ENCODE measurements at places on chromosomes 1 and 21.

GRCh38 chr21:39363607-39364555, 15.0 kb upstream of the HMGN1 start:
- DNase-seq, result no peak

DNA sequence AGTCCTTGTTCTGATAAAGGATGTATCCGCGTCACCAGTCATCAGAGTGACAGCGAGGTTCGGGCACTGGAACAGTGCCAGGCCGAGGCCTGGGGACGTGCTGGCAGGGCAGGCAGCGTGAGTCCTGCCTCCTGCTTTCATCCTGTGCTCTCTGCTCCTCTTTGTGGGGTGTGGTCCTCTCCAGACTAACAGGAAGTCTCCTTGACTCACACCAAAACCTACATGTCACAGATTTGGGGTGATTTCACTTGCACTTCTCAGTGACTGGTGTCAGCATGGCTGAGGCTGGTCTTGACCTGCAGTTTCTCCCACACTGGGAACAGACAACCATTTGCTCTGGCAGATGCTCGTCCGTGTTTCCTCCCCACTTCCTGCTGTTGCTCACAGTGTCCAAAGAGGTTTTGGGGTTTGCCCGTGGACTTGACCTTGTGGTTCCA, 8.8 kb upstream of the NLRP3 start:
- DNase-seq, result peak; percentile 52

GRCh38 chr1:193211539-193211938, 25.1 kb upstream of the B3GALT2 start:
- no peak for DNase-seq

GRCh38 chr1:58921342-58921741, 137.5 kb upstream of the JUN start:
- DNase-seq, result no peak

DNA sequence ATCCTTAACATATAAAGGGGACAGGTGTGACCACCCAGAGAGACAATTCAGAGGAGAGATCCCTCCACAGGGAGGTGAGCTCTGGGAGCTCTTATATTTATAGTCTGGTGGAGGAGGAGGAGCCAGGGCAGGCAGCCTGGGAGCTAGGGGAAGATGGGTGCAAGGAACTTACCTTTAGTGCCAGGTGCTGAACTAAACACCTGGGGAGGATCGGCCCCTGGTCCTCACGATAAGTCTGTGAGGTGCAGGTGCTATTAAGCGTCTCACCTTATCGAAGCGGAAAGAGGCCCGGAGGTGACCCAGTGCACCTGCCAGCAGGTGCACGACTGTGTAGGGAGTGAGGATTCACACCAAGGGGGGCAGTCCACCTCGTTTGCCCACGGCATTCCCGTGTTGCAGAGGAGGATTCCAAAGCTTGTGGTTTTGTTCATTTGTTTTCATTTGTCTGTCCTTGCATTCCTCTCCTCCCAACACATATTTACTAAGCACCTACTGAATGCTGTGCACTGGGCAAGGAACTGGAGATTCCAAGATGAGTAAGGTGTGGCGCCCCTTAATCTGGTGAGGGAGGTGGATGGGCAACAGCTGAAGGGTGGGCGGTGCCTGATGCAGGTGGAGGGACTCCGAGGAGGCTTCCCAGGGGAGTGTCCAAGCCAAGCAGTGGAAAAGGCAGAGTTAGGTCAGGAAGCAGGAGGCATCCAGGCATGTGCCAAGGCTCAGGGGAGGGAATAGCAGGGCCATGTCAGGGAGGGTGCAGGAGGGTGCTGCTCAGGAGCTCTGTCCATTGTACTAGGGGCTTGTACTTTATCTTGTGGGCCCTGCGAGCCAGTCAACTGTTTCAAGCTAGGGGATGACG, 11.5 kb downstream of the ARHGEF10L start:
- DNase-seq, result no peak

GRCh38 chr1:14733048-14733778, 134.7 kb downstream of the KAZN start:
- no peak for DNase-seq

DNA sequence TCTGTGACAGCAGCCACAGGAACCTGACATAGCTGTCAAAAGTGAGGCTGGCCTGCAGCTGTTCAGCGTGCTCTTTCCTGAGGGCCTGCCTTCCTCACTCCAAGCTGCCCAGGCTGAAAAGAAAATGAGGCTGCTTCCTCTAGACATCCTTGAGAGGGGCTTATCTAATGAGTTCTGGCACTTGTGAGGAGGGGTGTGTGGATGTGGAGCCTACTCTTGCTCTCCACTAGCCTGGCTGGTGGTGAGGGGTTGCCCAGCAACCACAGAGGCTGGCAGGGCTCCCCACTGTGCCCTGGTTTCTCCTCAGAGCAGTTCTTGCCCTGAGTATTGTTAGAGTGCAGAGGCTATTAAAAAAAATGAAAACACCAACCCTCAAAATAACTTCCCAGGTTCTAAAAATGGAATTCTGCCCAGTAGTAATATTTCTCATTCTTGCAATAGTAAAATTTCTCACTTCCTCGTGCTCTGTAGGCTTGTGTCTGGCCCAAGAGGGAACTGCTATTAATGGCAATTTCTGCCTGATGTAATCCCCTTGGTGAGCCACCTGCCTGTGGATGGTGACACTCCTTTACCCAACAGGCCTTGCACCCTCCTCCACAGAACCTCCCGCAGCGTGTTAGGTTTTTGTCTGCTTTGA, 52.6 kb upstream of the EPS8L3 start:
- DNase-seq, result no peak

DNA sequence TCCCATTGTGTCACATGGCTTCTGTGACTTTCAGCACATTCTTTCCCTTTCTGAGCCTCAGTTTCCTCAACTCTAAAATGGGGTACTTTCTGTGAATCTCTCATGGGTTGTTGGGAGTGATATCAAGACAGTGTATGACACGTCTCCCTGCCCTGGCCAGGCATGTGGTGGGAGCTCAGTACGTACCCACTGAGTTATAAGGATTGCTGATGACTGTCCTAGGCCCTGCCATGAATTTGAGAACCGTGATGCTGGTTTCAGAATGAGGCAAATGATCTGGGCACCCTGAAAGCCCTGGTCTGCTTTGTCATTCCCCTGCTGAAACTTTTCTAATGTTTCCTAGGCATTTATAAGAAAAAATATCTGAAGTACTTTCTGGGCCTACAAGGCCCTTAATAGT, 3.6 kb downstream of the ZNF362 start:
- DNase-seq, result no peak

- DNase-seq, result peak; percentile 41
These were observed 8.4 kb upstream of the IKBKE start for GRCh38 chr1:206461602-206462455.

DNA sequence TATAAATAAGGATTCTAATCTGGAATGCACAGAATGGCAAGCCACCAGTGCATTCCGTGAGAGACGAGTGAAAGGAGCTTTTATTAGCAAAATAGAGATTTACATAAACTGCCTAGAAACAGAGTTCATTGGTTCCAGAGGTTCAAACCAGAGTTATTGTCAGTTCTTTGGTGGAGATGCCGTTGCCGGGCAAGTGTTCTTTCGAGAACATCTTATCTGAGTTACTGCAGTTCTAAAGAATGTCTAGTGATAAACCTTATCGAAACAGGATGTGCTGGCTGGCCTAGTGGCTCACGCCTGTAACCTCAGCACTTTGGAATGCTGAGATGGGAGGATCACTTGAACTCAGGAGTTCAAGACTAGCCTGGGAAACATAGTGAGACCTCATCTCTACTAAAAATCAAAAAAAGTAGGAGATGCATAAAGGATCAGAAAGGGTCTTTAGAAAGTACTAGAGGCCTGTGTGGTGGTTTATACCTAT, 19.9 kb upstream of the EVI5 start:
- DNase-seq, result no peak

GRCh38 chr1:53458634-53459033, 565 bp upstream of the DMRTB1 start:
- DNase-seq, result no peak

DNA sequence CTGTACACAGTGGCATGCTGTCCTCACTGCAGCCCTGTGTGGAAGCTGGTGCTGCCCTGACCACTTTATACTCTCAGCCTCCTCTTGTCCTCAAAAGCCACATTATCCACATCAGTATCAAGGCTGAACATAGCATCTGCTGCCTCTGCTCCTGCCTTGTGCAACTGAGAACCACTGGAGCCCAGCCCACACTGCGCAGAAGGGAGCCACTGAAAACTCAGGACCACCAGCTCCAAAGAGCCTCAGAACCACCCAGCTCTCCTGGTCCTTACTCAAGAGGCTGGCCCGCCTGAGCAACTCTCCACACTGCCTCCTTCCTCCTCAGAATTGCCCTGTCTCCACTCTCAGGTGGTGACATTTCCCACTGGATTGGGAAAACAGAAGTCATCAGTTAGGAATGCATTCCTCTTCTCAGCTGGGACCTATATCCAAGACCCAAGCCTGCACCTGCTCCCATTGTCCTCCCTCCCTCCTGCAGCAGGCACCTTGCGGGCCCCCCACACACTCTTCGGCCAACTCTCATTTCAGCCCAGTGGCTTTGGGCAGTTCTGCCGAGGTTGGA, 7.0 kb upstream of the KISS1 start:
- DNase-seq, result no peak

GRCh38 chr1:237702161-237702560, 188.6 kb downstream of the ZP4 start:
- DNase-seq, result no peak

GRCh38 chr1:161038523-161039153, at the start of gene TSTD1:
Gene TSTD1 (minus strand): TSS chr1:161038964. CDS start chr1:161038889, 75 bp downstream.
- DNase-seq, result peak; percentile 69

- DNase-seq, result no peak
These were observed 15.4 kb upstream of the TENT5C start for GRCh38 chr1:117590273-117590925.

DNA sequence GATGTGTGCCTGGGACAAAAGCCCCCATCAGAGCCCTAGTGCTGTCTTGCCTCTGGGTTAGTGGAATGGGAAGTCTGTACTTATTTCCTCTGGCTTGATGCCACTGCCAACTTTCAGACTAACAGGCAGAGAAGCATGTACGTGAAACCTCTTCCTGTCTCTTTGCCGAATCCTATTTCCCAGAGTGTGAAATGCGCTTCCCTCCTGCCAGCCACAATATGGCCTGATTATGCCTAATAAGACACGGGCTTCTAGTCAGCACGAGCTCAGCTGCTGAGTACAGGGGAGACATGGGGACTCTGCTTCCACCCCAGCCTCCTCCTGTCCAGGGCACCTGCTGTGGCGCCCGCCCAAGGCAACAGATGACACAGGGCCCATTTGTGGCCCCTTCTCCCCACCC, 111.4 kb downstream of the KCND3 start:
- DNase-seq, result no peak

DNA sequence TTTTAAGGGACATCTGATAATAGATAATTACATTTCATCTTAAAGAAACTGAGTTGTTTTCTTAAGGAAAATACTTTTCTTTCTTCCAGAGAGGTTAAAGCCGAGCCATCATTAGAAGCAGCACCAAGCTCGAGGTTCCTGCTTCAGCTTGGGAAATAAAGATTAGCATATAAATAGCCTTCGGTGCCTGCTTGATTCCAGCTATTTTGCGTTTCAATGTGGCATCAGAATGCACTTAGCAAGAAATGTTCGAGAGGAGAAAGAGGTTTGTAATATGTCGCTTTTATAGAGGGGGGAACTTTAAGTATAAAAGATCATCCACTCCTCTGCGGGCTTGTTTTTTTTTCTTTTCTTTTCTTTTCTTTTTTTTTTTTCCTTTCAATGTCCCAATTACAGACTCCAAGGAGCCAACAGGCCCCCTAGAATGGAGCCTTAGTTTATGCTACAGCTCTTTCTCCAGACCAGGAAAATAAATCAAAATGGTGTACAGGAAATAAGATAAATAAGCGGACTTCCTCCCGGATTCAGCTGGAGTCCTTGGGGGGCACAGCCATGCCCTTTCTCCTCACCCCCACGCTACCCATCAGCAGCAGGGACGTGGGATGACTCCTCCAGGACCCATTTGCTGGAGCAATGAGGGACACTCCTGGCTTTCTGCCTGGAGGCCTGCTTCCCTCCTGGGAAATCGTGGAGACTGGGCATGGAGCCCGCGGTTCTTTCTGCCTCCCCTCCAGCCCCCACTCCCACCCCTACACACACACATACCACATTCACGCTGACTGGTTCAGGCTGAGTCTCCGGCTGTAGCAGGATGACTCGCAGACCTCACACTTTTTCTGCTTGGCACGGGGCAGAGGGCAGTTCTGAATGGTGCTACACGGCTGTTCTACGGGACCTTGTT, 131.6 kb downstream of the RRAGC start:
- DNase-seq, result no peak

GRCh38 chr1:14339288-14339687, 259.2 kb upstream of the KAZN start:
- no peak for DNase-seq

DNA sequence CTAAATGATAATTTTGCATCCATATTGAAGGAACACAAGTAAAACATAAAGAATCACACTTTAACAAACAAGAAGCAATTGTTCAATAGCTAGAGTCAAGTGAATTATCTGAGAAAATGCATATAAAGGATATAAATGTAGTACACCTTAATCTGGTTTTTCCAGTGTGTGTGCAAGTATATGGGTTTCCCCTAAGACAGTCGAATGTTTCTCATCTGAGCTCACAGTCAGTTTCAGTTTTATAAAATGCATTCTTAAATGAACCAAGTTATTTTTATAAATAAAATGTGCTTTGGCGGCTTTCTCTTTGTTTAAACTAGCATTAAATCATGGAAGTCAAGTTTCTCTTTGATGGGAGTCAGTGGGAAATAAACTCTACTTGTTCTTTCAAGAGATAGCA, 125.9 kb downstream of the PTPRC start:
- DNase-seq, result no peak

DNA sequence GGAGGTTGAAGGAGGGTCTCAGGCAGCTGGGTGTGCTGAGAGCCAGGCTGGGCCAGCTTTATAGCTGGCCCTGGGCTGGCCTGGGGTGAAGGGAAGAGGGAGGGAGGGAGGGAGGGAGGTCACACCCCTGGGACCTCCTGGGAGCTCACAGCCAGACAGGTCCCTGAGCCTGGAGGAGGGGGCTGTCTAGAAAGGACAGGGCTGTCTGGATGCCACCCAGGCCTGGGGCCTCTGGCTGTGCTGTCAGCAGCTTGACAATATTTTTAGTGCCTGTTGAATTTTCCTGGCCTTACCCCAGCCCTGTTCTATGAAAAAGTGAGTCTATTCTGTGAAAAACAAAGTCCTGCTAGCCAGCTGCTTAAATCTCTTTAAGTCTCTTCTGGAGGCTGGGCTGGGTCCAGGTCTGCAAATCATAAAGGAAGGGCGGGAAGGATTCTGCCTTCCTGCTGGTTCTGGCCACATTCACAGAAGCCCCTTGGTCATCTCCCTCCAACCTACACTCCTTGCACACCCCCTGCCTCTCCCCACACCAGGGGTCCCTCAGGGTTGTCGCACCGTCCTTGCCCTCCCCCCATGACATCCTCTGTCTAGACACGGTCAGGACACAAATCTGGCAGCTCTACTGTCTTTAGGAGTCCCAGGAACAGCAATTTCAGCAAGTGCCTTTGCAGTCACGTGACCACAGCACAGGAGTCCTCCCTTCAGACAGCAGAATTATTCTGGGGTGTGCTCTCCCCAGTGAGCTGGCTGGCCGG, at the start of gene LEFTY2:
TSS of gene LEFTY2 (minus strand) at position 34 of the 755 bp plus-strand sequence. CDS start 80 bp downstream, outside the sequence.
- DNase-seq, result no peak

- no peak for DNase-seq
These were observed 12.4 kb downstream of the HOOK1 start for GRCh38 chr1:59827055-59827643.

- no peak for DNase-seq
These were observed 36.9 kb upstream of the DISP1 start for GRCh38 chr1:222777977-222778376.

GRCh38 chr1:154524881-154525280, 22.7 kb upstream of the SHE start:
- DNase-seq, result no peak

Data from stimulated activated CD4-positive, alpha-beta T cell treated with anti-CD3 and anti-CD28 coated beads, Interleukin-1b, Interleukin-23, amount 100 ng/mL, for 1 hour (primary cell).